ENCODE measurements at places on chromosomes 5 and 9.

- DNase-seq = no peak
These were observed 229.2 kb downstream of the MRPS30 start for GRCh38 chr5:45037927-45038326.

- peak; percentile 9 for DNase-seq
These were observed 38.8 kb downstream of the MYO10 start for GRCh38 chr5:16897284-16897704.

DNA sequence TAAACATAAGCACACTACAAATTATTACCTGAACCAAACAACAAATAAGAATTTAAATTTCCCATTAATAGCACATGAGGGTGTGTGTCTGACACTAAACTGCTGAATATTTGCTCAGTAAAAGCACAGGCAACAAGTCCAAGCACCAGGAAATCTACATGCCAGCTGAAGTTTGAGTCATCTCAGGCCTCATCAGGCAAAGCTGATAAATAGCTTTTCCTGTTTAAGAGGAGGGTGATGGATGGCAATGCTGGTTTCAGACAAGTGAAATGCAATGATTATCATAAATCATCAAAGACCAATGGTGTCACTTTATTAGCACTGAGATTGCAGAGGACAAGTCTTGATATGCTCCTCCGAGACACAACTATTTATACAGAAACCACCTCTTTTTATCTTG lies 1668.0 kb upstream of the C9orf72 start:
- no peak for DNase-seq

- no peak for DNase-seq
These were observed 248.9 kb downstream of the PIK3R1 start for GRCh38 chr5:68464424-68464823.

GRCh38 chr9:74742191-74742790 lies 145.4 kb downstream of the TRPM6 start:
- no peak for DNase-seq

GRCh38 chr9:89483592-89484474 lies 14.1 kb downstream of the SEMA4D start:
- DNase-seq = no peak

DNA sequence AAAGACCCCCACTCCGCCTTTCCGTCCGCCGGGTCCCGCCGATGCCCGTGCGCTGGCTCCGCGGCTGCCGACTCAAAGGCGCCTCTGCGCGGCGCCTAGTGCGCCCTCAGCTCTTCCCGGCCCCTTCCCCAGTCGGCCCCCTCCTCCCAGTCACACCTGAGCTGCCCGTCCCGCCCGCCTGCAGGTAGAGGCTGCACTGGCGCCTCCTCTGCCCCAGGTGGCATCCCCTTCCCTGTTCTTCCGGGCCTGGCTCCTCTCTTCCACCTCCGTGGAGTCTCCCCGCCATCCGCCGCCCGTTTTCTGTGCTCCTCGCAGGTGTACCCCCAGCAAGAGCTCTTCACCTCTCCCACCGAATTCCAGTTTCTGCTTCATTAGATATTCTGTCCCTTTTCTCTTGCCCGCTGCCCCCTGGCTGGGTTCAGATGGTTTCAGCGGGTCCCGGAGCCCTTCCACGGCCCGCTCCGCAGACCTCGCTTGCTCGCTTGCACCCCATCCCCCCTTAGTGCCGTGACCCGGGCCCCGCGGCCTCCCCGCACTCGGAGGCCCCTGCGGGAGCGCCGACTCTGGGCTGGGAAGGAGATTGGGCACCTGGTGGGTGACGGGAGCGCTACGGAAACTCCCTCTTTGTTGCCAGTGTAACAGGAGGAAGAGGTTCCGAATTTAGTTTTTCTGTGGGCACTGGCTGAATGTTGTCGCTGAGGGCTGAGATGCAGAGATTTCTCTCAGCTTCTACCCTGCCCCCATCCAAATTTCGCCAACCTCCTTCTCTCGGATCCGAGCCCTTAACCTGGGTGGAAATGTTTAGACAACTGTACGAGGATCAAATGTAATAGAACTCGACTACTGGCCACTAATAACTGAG lies 809 bp downstream of the SLC44A1 start:
- peak; percentile 64 for DNase-seq

DNA sequence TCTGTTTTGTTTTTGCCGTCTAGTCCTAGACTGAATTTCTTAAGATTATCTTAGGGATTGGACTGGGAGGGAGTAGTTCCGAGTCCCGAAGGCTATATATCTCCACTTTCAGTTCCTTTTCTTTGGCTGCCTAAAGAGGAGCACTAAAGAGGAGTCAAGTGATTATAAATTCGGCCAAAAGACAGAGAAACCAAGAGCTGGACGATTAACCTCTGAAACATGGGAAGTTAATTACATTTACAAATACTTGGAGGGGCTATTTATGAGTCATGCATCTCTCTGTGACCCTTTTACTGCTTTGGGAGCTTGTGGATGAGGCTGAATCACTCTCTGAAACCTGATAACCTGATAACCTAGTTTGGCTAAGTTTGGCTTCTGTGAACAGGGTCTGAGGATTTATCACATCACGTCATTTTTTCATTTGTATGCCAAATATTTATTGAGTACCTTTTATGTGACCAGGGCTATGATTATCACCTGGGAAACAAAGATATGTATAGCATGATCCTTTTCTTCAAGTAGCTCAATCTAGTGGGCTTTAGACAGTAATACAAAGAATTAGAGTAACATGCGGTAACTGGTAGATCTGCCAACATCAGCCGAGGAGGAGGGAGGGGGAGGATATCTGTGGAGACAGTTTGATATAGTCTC lies 180.9 kb downstream of the CD180 start:
- DNase-seq = peak; percentile 69

- DNase-seq = no peak
These were observed 75.9 kb downstream of the RXRA start for GRCh38 chr9:134402182-134402581.

GRCh38 chr9:1077616-1078015 lies 27.5 kb downstream of the DMRT2 start:
- no peak for DNase-seq

GRCh38 chr5:129170050-129170449 lies 75.5 kb downstream of the ISOC1 start:
- no peak for DNase-seq

- no peak for DNase-seq
These were observed 30.8 kb upstream of the AGGF1 start for GRCh38 chr5:76999451-76999850.

- no peak for DNase-seq
These were observed 90.7 kb upstream of the MOCS2 start for GRCh38 chr5:53200306-53200705.

DNA sequence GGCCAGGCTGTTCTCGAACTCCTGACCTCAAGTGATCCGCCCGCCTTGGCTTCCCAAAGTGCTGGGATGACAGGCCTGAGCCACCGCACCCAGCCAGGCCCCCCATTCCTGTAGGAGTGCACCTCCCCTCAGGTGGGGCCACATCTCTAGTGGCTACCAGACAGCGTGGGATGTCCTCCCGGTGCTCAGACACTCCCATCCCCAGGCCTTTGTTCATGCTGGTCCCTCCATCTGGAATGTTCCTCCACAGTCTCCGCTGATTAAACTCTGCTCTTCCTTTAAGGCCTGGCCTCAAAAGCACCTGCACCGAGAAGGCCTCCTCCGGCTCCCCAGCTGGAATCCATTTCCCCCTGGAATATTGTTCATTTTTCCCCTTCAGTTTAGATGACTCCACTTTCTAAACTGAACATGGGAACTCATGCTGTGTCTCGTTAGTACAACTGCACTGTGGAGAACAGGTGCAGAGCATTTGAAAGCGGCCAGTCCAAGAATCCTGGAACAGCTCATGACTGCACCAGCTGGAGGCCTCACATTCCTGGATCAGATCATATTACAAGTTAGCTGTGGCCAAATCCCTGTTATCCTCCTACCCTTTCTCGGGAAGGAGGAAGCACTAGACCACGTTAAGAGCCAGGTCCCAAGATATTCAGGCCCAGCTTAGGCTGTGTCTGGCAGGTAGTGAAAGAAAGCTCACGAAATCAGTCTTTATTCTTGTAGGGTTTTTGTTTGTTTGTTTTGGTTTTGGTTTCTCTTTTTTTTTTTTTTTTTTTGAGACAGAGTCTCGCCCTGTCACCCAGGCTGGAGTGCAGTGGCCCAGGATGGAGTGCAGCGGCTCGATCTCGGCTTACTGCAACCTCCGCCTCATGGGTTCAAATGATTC lies 10.8 kb upstream of the PRRC2B start:
- peak; percentile 85 for DNase-seq
